Activated CD4-positive, alpha-beta T cell treated with anti-CD3 and anti-CD28 coated beads for 1 hour (primary cell): ENCODE measurements at places on chromosomes 2 and 18.

DNA sequence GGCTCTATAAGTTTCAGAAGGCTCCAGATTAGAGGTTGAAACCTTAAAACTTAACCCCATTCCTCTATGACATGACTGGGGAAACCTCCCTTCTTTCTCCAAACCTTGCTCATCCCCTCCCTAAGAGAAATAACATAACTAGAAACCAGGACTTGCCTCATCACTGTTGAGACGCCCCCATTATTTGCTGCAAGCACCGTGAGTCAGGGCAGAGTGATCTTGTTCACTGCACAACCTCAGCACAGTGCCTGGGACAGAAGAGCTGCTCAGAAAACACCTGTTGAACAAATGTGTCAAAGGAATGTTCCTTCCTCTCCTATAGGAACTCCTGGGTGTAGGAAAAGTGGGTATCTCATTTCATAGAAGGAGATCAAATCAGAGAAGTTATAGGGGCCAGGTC, 132.7 kb upstream of the CTAGE1 start:
- no peak for DNase-seq

DNA sequence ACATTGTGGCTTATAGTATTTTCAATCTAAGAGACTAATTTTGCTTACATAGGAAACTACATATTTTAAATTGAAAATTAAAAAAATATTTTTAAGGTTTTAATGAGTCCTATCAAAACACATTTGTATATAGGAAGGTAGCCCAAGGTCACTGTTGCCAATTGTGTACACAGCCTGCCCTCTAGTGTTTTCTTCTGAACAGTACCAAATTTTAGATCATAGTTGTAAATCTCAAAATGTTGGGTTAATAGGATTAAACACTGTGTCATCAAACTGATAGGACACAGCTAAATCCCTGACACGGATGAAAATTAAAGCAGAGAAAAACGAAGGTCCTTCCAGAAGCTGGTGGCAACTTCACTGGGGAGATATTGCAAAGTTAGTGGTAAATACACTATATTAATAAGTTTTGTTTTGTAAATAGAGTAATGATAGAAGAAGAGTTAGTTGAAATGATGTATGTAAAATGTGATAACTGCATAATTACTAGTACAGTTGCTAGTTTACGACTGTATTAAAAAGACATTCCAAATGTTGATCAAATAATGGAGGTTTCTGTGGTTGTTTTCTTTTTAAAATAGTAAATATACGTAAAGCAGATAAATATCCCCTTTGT, 19.7 kb downstream of the CLUL1 start:
- no peak for DNase-seq

DNA sequence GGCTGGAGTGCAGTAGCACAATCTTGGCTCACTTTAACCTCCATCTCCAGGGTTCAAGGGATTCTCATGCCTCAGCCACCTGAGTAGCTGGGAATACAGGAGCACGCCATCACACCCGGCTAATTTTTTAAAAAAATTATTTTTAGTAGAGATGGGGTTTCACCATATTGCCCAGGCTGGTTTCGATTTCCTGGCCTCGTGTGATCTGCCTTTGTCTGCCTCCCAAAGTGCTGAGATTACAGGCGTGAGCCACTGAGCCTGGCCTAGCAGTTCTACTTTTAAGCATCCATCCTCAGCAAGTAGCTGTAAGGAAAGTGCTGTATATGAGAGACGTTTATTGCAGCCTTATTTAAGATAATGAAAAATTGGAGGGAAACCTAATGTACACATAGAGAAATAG, 79.7 kb downstream of the ZDBF2 start:
- DNase-seq, result no peak

- DNase-seq, result no peak
Observed at GRCh38 chr2:128752691-128753263, 434.1 kb upstream of the HS6ST1 start.

DNA sequence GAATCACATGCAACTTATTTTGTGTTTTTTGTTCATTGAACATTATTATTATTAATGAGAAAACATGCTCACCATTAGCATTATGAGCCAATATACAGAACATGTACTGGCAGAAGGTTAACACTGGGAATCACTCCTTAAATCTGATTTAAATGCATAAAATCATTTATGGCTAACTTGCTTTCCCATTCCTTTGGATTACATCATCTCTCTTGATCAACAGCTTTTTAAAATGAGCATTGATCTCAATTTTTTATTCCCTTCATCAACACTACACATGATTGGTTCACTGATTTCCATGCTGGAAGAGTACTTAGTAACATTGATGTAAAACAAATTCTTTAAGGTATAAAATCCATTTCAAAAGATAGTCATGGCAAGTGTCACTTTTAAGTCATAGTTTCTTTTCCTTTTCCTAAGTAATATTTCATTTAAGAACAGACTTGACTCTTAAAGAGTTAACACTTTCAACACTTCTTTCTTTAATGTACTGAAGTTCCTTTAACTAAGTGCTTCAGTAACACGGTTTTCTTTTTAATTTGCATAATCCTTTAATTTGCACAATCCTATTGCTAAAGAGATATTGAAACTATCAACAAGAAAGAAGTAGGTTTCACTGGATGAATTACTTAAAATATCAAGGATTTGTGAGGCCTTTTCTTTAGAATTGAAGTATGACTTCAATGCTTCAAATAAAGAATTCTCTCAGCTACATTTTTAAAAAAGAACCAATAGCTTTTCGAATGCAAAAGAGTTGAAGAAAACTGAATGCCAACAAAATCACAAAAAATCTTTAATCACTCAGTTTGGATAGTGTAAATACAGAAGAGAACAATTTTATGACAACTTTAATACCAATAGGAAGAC, 24.9 kb upstream of the BUB1 start:
- DNase-seq, result no peak

DNA sequence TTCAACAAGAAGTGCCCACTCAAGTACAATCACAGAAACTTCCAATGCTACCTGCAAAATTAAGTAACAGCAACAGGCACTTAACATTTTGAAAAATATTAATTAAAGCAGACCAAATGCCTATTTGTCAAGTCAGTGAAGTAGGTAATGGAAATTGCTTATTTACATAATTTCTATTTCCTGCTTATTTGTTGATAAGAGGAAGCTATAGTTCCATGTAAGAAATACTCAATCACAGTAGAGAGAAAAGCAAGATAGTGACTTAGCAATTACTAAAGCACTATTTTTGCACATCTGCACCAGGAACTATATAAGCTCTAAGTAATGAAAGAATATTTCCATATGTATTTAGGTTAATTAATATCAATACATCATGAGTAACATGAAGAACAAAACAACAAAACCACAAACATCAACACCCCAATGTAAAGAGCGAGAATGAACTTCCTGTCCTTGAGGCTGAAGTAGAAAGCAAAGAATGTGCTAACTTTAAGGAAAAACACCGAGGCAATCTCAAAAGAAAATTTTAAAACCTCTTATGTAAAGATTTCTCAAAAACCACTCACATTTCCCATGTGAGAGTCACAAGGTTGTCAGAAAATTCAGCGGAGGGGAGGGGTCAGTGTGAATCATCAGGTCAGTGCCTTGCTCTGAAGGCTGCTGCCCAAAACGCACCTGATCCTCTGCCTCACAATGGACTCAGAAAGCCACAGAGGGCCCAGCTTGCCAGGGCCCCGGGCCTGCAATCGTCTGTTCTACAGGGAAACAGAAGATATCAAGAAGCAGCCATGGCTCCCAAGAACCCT, 12.5 kb downstream of the NPC1 start:
- no peak for DNase-seq
